ENCODE measurements at places on chromosomes 12 and 14. TPM values are rescaled to one million over a fixed set of nuclear protein-coding genes. Genes with fewer than 3 reads are reported as not detected.

Gene ABHD12B
- not detected for total RNA-seq

Gene EPYC
- total RNA-seq, result not detected

Gene SIX6
- not detected for total RNA-seq

Gene HELB
- total RNA-seq, result 92.4 TPM

Gene GLI1
- 0.10 TPM for total RNA-seq

Gene PLCZ1
- total RNA-seq, result not detected

Gene GZMH
- total RNA-seq, result 56.1 TPM

Gene DTX1
- total RNA-seq, result 5.2 TPM

Gene CEP290
- 11.3 TPM for total RNA-seq

Gene ZDHHC22
- not detected for total RNA-seq

Gene LTB4R2
- total RNA-seq, result 12.6 TPM

Gene LRP1-AS
- not detected for total RNA-seq

Gene TMTC3
- total RNA-seq, result 9.2 TPM

Gene NYNRIN
- under 0.01 TPM for total RNA-seq

Gene KRT4
- not detected for total RNA-seq

Gene USP44
- total RNA-seq, result 6.3 TPM

Gene SERPINA3
- not detected for total RNA-seq

Gene PZP
- total RNA-seq, result not detected

Gene NTS
- total RNA-seq, result not detected

Gene GLIPR1L1
- total RNA-seq, result not detected

Gene CRACR2A
- 18.4 TPM for total RNA-seq

Gene KLHL33
- 0.10 TPM for total RNA-seq

Gene RPGRIP1
- 0.42 TPM for total RNA-seq

Gene CCNK
- total RNA-seq, result 131 TPM

Gene SIX1
- not detected for total RNA-seq

Gene PCNX1
- total RNA-seq, result 142 TPM

Gene PTHLH
- total RNA-seq, result not detected

Gene AQP6
- not detected for total RNA-seq

Gene MAP1LC3B2
- 1.9 TPM for total RNA-seq

Gene PCED1B
- 10.0 TPM for total RNA-seq

Gene CDKL1
- total RNA-seq, result 4.6 TPM

All from mononuclear cell (primary cell).